ENCODE measurements at places on chromosomes 16 and 17. TPM values are rescaled to one million over a fixed set of nuclear protein-coding genes. Genes with fewer than 3 reads are reported as not detected.

Gene CRYBA1
- total RNA-seq = not detected

Gene ALOX15
- total RNA-seq = 0.15 TPM

Gene TEX19
- total RNA-seq = 0.41 TPM

Gene STH
- total RNA-seq = not detected

Gene UTS2R
- total RNA-seq = 0.06 TPM

Gene FMNL1
- 35.1 TPM for total RNA-seq

Gene CTCF
- 32.2 TPM for total RNA-seq

Gene CLEC19A
- total RNA-seq = 0.08 TPM

Gene PRDM7
- total RNA-seq = not detected

Gene HSDL1
- total RNA-seq = 13.3 TPM

Gene KRTAP16-1
- not detected for total RNA-seq

Gene TPPP3
- total RNA-seq = 13.1 TPM

Gene CHTF18
- total RNA-seq = 27.2 TPM

Gene PROCA1
- total RNA-seq = 1.4 TPM

Gene GJC1
- 24.4 TPM for total RNA-seq

Gene SOX15
- total RNA-seq = 0.27 TPM

Gene GAA
- 61.5 TPM for total RNA-seq

Gene SKAP1
- not detected for total RNA-seq

Gene TMEM98
- 44.3 TPM for total RNA-seq

Gene ZNF385C
- 0.30 TPM for total RNA-seq

Gene OR1F1
- 0.29 TPM for total RNA-seq

Gene TP53TG3
- 0.28 TPM for total RNA-seq

Gene TMIGD1
- not detected for total RNA-seq

Gene TSPOAP1
- total RNA-seq = not detected

Gene CD300E
- not detected for total RNA-seq

Gene FNDC8
- total RNA-seq = not detected

Gene HOXB7
- 35.7 TPM for total RNA-seq

Gene ACD
- total RNA-seq = 33.8 TPM

Gene TBC1D3D
- total RNA-seq = not detected

Gene TMEM235
- total RNA-seq = not detected

Gene PRR15L
- total RNA-seq = 3.0 TPM

Gene CACNG3
- not detected for total RNA-seq

Gene TBC1D3H
- total RNA-seq = not detected

Gene PLA2G10
- 0.37 TPM for total RNA-seq

Gene KRTAP4-5
- total RNA-seq = not detected

Gene CHD9NB
- total RNA-seq = 1.3 TPM

Gene GALK1
- total RNA-seq = 78.9 TPM

Gene MYO15A
- 0.26 TPM for total RNA-seq

Gene DLX3
- total RNA-seq = 0.08 TPM

Gene NPIPA7
- 12.4 TPM for total RNA-seq

Gene MYH1
- total RNA-seq = not detected

Gene KRT23
- total RNA-seq = 0.17 TPM

Gene WFDC1
- 0.05 TPM for total RNA-seq

Gene KPNA2
- 470 TPM for total RNA-seq

Gene MPV17L
- total RNA-seq = 5.7 TPM

Measured in A549 treated with dexamethasone at 1 μM for 4 hours (cell line).